Stimulated activated CD4-positive, alpha-beta T cell treated with anti-CD3 and anti-CD28 coated beads, Interleukin-1b, Interleukin-23, amount 100 ng/mL, for 4 hours (primary cell): ENCODE measurements at places on chromosomes 12 and 14.

DNA sequence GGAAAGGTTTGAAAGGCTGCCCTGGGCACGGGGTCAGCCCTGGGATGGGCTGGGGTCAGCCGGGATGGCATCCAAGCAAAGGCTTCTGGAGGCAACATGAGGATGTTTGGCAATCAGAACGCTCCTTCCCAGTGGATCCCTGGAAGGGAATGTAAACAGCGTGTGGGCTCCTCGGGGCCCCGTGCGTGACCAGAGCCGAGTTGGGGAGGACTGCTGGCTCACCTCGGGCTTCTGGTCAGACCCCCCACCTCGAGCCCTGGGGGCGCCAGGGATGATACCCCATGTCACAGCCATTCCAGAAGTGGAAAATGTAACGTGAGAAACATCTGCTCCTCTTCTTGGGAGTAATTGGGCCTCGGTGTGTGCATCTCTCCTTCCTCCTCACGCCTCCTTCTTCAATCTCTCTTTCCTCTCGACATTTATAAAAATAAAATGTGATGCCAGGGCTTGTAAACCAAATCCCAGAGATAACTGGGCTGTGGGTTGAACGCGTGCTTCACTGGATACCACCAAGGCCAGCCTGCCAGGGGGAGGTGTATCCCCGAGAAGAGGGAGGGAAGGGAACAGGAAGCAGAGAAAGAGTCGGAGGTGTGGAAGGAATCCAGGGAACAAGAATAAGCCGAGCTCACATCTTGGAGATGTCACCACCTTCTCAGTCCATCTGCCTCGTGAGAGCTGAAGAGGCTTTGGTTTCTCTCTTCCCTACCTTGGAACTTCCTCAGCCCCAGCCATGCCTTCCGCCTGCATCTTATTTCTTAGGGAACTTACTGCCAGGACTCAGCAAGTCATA lies 144.8 kb downstream of the NUAK1 start:
- no peak for DNase-seq

DNA sequence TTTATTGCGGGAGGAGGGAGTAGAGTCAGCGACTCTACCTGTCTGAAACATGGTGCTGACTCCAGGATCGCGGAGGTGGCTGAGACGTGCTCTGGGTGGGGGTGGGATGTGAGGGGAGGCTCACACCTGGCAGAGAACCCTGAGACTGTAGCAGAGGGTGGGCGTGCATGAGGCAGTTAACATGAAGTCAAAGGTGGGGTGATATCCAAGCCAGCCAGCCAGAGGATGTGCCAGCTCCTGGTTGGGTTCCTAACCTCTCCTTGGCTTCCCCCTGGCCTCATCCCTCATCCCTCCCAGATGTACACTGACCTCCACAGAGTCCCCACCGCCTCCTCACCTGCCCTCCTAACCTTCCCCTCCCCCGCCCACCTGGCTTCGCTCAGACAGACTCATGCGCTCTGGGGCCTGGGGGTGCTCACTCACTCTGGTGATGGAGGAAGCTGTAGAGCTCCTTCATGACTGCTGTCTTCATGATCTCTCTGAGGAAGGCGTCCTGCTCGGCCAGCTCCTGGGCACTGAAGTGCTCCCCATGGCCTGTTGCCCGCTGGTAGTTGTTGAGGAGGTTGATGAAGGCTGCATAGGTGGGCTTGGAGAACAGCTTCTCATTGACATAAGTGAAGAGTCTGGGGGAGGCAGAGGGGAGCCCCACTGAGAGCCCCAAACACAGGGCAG lies 9.3 kb downstream of the ENDOU start:
- no peak for DNase-seq

DNA sequence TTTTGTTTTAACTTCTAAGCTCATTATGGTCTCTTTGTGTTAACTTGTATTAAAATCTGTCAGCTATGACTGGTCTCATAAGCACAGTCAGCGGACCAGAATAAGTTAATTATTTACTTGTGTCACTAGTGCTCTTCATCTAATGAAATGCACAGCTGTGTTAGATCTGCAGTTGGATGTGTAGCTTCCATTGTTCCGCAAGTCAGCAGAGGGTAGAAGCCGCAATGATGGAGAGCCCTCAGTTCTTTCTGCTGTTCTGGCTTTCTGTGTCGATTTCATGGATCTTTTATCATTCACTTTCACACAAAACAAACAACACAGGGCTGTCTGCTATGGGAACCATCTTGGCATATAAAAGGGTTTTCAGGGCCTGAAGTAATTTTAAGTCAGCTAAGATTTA lies 89.3 kb upstream of the RFX4 start:
- DNase-seq = no peak

DNA sequence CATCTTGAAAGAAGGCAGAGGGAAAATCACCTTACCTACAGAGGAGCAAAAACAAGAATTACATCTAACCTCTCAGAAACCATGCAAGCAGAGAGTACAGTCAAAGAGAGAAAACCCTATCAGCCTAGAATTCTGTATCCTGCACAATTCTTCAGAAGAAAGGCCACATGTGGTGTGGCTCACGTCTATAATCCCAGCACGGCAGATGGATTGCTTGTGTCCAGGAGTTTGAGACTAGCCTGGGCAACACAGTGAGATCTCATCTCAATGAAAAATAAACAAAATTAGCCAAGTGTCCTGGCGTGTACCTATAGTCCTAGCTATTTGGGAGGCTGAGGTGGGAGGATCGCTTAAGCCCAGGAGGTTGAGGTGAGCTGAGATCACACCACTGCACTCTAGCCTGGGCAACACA lies 48.2 kb downstream of the ATF7 start:
- DNase-seq = no peak

DNA sequence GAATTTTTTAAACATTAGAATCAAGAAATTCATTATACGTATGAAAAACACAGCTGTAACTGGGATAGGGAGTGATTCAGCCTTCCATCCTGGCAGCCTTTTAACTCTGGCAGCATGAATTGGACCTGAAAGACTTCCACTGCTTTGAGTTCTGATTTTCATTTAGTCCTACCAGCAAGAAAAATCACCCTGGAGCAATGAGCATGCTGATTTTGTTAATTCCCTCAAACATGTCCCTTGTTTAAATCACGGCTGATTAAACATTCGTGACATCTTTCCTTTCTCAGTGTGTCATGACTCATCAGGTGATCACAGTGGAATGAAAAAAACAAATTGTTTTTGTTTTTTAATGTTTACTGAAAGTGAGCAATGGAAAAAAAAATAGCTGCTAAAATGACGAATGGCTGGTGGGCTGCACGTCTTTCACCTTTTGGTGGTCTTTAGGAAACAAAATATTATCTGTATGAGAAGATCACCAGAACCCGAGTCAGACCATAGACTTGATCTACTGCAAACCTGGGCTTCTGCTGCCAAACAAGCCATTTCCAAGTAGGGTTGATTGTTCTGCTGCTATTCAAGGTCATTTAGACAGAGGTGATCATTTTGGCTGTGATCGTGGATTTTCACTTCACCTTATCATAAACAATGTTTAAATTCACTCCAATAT lies 67.0 kb upstream of the CAND1 start:
- no peak for DNase-seq

DNA sequence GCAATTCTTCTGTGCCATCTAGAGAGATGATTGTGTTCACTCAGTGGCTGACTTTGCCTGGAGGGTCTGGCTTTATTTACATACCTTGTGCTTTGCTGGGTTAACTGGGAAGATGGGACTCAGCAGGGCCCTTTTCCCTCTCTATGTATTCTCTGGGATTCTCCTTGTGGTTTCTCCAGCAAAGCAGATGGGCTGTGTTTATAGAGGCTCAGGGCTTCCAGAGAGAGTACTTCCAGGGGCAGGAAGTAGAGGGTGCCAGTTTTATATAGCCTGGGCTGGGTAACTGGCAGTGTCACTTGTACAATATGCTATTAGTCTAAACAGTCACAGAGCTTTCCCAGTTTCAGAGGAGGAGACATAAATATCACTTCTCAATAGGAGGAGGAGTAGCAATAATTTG lies 509.9 kb downstream of the DIO2 start:
- DNase-seq = no peak

GRCh38 chr14:100033347-100034075 lies 31.7 kb upstream of the EVL start:
- no peak for DNase-seq

GRCh38 chr12:67333649-67334048 lies 64.5 kb downstream of the CAND1 start:
- DNase-seq = no peak

DNA sequence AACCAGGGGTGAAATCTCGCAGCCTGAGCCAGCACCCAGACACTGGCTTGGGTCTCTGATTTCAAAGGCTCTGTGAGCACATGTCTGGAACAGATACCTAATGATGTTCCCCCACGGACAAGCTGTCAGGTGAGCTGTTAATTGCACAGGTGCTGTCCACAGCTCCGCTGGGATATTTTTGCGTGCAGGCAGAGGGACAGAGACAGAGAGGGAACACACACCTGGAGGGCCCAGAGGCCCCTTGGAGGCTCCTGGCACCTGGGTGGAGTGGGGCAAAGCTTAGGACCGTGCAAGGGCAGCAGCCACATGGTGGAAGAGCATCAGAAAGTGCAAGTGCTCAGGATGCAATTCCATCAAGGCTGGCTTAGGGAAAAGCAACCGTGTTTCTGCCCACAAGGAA lies 57.3 kb downstream of the ARL6IP4 start:
- DNase-seq = no peak

DNA sequence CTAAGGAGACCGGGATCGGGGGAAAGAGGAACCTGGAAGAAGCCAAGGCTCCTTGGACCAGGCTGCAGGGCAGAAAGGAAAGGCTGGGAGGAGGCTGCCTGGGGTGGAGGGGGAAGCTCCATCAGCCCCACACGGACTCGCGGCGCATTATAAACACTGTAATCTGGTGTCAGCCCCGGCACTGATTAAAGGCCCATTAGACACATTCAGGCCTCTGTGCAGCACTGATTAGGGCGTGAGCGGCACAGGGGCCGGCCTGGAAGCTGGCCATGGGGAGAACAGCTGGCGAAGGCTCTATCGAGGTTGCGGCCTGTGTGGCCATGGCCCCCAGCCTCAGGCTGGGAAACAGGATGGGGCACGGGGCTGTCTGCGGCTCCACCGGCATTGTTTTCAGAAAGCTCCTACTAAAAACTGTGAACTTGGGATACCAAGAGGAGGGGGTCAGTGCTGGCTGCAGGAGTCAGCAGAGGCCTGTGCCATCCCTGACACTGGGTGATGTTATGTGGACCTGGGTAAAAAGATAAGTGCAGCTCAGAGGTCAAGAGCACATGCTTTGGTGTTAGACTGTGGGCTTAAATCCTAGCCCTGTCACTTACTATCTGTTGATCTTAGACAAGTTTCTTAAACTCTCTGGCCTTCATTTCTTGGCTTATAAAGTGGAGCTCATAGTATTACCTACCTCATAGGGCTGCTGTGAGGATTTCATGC lies 10.6 kb downstream of the ACVRL1 start:
- DNase-seq = no peak

DNA sequence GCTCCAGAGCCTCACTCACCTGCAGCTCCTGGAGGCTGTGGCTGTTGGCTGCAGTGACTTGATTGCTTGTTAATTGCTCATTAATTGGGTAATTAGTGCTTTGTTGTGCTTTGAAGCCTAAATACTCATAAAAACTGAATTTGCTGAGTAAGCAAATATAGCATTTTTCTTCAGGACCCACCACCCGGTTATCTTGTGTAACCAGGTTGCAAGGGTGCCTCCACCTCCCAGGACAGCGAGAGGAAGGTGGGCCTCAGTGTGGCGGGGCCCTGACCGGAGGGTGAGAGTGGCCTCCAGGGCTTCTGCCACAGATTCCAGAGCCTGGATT lies 48.7 kb downstream of the FBRSL1 start:
- DNase-seq = no peak

- no peak for DNase-seq
These were observed 37.5 kb downstream of the PRORP start for GRCh38 chr14:35159742-35160409.

DNA sequence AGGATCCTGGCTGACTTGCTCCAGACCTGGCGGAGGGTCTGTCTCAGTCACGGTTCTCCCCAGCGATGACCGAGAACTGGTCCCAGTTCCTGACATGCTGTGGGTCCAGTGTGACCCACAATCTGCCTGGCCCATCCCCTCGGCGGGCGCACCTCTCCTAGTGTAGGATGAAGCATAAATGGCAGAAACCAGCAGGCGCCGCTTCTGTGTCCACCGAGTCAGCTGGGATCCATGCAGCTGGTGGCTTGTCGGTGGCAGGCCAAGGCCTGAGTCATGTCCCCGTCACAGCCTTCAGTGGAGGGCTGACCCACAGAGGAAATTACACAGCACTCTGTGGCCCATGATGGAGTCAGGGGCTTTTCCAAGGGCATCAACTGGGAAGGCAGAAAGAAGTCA lies 38.5 kb downstream of the NFKBIA start:
- DNase-seq = no peak

- DNase-seq = no peak
These were observed 50.7 kb downstream of the TMTC1 start for GRCh38 chr12:29733060-29733459.

DNA sequence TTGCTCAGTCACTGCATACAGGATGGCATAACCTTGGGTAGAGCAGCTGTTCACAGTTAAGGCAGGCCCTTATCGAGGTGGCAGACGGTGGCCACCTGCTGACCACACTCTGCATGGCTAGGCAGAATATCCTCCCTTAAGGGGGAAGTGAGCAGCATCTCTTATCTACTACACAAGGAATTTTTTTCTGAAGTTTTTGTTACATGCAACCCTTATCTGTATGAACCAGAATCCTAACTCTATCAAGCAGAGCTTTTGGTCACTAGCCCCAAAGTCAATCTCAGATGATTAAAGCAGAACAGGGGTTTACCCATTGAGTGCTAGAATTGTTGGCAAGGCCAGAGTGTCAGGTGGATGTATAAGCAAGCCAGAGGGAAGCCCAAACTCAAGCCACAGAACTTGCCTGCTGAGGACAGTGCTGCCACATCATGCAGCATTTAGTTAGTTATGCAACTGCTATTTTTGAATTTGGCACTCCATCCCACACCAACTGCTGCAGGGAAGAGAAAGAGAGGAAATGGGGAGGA lies 192.8 kb downstream of the TBX5 start:
- no peak for DNase-seq

- no peak for DNase-seq
These were observed 1.6 kb downstream of the DGKA start for GRCh38 chr12:55932551-55932910.

- no peak for DNase-seq
These were observed 658.5 kb downstream of the DIO2 start for GRCh38 chr14:79552778-79553177.

- no peak for DNase-seq
These were observed 242.2 kb upstream of the OR4E1 start for GRCh38 chr14:21915826-21916225.

DNA sequence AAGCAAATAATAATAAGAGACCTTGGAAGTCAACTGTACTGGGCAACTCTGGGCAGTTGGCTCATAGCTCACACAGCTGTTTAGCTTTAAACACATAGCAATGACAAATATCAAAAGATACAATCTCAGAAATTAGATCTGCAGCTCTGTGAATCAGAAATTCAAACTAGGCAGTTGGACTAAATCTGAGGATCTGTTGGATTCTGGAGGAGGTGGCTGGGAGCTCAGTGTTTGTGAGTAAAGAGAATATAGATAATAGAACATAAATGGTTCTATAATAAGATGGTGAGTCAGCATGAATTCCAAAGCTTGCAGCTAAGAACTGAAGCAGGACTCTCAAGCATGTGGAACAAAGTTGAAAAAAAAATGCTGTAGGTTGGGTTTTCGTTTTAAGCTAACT lies 1949.4 kb upstream of the SEL1L start:
- DNase-seq = no peak
